ENCODE measurements at places on chromosomes 5 and 9.

DNA sequence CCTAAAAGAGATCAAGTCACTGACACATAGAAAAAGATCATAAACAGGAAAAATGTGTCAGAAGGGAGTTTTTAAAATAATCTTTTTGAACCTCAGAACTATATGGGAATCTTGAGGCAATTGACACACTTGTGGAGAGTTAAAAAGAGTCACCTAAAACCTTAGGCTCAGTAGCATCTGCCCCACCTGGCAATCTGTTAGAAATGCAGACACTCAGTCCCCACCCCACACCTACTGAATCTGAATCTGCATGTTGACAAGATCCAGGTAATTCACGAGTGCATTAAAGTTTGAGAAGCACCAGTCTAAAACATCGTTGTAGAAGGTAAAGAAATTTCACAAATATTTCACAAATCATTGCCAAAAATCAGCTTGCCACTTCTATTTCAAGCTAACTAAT is 388.3 kb downstream of the NR2F1-AS1 start:
- no peak for DNase-seq

- DNase-seq = no peak
Measured at GRCh38 chr9:116941266-116941665, 254.2 kb downstream of the TRIM32 start.

GRCh38 chr5:141585594-141585993 is 33.2 kb downstream of the DIAPH1 start:
- DNase-seq = no peak

GRCh38 chr5:140174465-140175366 is at the start of gene CYSTM1:
Gene CYSTM1 (plus strand): TSS chr5:140175188. CDS start chr5:140194466, 19,278 bp downstream.
- peak; percentile 94 for DNase-seq

DNA sequence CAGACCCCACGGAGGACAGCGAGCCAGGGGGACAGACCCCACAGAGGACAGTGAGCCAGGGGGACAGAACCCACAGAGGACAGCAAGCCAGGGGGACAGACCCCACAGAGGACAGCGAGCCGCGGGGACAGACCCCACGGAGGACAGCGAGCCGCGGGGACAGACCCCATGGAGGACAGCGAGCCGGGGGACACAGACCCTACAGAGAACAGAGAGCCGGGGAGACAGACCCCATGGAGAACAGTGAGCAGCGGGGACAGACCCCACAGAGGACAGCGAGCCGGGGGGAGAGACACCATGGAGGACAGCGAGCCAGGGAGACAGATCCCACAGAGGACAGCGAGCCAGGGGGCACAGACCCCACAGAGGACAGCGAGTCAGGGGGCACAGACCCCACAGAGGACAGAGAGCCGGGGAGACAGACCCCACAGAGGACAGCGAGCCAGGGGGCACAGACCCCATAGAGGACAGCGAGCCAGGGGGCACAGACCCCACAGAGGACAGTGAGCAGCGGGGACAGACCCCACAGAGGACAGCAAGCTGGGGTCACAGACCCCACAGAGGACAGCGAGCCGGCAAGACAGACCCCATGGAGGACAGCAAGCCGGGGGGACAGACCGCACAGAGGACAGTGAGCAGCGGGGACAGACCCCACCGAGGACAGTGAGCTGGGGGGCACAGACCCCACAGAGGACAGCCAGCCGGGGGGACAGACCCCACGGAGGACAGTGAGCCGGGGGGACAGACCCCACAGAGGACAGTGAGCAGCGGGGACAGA is 4.4 kb upstream of the ZDHHC11 start:
- no peak for DNase-seq

GRCh38 chr5:146815411-146815810 is 63.1 kb downstream of the PPP2R2B start:
- no peak for DNase-seq

DNA sequence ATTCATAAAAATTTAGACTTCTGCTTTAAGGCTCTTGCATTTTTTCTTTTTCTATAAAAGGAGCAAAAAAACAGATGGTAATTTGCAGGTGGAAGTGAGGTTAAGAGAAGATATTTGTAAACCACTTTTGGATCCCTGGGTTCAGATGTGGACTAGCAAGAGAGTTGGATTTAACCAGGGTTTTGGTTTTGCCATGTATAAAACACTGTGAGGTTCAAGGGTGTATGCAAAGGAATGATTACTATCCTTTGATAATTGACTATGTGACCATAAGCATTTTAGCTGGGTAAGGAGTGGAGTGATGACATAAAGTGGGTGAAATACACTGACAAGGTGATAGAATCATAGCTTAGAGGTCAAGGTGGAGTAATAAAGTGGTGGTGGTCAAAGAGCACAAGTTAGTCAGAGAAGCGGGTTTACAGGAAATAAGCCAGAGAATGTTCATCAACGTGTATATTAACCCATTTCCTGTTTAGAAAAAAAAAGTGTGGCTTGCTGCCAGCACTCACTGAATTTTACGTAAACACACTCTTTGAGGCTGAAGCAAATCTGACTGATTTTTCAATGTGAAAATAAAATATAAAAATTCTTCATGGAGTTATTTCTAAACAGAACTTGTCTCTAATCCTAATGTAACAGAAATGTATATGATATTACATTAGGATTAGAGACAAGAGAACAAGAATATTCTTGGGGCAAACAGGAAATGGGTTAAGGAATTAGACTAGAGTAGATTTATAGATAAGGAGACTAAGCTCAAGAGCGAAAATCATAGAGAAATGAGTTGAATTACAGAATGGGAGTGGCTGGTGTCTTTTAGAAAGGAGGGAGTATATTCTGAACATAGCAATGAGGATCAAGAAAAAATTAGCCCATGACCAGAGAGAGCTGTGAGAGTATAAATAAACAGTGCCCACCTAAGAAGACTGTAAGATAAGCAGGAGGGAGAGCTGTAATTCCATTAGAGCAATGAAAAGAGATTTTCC is 74.5 kb downstream of the CDKN2A start:
- peak; percentile 50 for DNase-seq

All from fibroblast of gingiva (primary cell).